ENCODE measurements at places on chromosomes 7 and 10.

DNA sequence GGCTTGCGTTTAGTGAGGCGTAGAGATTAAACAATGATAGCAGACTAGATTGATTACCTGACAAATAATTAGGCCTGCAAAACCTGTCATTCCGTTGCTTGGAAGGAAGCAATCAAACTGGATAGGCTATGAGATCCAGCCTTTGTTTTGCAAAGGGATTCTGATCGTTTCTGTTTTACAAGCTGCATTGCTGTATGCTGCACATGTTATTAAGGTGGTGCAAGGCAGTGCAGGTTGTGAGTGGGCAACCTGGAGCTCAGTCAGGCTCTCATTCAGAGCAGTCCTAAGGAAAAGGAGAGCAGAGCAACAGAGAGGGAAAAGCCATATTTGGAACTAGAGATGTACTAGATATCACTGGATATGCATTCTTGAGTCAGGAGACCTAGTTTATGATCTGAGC is 6.9 kb upstream of the NOBOX start:
- DNase-seq: no peak

DNA sequence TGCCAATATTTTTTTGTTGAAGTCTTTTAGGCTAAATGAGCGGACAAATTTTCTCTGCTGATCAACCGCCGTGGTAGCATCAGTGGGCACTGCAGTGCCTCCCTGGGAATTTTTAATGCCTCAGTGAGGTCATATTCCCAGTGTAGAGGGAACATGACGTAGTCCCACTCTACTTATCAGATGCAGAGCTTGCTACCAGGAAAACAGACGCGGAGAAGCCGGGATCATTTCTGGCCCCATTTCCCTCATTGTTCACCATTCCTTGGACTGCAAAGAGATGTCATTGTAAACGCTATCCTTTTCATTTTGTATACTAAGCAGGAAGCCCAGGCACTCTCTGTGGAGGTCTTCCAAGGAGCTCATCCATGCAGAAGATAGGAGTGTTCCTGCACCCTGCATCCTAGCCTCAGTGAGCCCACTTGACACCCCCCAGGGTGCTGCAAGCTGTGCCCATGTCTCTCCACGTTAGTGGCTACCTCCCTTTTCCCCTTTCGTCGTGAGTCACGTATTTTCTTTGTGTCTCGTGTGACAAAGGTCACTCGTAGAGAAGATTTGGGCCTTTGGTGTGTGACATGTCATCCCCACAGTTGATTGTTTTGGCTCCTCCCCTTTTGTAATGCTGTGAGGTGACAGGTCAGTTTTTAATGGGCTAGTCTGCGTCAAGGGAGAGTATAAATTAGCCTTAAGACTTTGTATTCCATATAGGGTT is 145.5 kb downstream of the TCF7L2 start:
- DNase-seq: no peak

GRCh38 chr7:12244694-12245093 is 33.6 kb downstream of the TMEM106B start:
- no peak for DNase-seq

- no peak for DNase-seq
Measured at GRCh38 chr7:14761510-14762296, 140.8 kb downstream of the DGKB start.

- DNase-seq: no peak
Measured at GRCh38 chr10:127161482-127161881, 34.9 kb downstream of the INSYN2A start.

- DNase-seq: no peak
Measured at GRCh38 chr7:26891400-26892350, 27.3 kb upstream of the SKAP2 start.

- DNase-seq: no peak
Measured at GRCh38 chr10:26361351-26361750, 76.8 kb upstream of the APBB1IP start.

DNA sequence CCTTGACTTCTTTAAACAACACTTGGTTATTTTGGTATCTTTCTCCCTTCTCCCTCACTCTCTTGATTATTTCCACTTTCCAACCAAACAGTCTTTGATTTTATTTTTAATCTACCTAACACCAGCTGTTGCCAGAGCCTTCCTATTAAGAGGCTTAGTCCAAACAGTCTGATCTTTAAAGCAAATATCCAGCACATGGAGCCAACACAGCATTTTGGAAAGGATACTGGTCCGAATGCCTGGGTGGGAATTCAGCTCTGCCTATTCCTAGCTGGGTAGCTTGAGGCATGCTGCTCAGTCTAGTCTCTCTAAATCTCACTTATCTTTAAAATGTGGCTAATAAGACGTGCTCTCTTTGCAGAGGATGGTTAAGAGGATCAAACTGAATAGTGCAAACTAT is 129.3 kb downstream of the NRCAM start:
- DNase-seq: no peak

DNA sequence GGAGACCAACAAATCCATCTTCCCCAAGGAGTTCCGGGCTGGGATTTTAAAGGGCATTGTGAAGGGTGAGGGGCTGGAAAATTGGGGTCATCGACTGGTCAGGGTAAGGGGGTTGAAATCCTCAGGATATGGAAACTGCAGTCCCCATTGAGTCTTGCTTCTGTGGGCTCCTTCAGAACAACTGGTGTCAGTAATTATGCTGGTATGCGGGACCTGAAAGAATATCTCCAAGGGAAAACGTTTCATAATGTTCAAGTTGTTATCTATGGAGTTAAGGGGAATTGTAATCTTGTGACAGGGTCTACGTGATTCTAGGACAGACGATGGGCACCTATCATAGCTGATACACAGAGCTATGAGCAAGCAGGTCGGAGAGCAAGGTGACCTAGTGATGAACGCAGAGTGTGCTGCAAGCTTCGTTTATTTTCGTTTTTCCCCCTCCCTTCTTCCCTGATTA is 494 bp upstream of the RHBDD2 start:
- no peak for DNase-seq

- peak; percentile 59 for DNase-seq
Measured at GRCh38 chr7:1065585-1066241, 21.4 kb downstream of the GPR146 start.

DNA sequence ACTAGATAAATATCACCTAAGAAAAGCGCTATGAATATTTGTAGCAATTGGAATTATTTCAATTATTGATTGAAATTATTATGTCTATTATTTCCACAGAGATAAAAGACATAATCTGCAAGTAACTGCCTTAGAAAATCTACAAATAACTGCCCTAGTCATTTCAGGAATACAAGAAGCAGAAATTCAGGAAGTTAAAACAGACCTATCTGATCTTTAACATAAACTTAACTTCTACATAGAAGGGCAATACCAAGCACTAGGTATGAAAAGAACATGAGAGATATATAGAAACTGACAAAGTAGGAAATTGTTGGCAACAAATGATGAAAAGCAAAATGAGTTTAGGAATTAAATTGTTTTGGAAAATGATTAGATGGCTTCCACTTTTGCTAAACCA is 31.8 kb upstream of the AKR1B10 start:
- DNase-seq: no peak

DNA sequence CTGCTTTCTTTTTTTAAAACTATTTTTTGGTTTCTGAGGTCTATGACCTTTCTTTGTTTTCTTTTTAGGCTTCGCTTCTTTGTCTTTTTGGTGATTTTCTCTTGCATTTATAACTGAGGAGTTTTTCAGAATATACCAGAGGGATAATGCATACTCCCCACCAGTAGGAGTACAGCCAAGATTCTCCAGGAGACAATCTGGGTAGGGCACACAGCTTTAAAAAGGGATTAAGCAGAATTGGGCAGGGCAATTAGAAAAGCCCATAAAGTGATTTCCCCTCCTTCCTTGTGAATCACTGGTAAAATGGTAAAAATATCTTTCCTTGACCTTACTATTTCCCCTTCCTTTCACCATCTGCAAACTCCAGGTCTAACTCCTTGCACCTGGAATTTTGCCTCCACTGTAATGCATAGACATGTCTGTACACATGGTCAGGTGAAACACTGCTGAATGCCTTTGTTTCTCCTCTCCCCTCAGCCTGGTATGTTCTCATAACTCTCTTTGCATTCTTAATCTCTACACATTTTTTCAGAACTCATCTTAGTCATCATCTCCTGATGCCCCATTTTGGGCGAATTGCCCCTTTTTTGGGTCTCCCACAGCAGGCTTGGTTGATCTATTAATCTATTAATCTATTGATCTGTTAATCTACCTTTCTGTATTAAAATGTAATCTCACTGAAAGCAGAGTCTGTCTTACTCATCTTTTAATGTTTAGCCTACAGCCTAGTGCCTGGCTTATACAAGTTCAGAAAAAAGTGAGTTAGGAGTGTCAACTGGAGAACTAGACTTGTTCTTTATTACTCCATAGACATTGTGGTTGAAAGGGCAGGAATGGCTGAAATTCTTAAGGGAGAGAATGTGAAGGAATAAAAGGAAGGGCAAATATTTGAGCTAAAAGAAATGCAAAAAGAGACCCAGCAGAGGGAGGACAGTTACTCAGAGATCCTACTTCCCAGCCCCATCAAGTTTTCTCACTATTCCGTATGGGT is 64.6 kb downstream of the MDFIC start:
- no peak for DNase-seq

DNA sequence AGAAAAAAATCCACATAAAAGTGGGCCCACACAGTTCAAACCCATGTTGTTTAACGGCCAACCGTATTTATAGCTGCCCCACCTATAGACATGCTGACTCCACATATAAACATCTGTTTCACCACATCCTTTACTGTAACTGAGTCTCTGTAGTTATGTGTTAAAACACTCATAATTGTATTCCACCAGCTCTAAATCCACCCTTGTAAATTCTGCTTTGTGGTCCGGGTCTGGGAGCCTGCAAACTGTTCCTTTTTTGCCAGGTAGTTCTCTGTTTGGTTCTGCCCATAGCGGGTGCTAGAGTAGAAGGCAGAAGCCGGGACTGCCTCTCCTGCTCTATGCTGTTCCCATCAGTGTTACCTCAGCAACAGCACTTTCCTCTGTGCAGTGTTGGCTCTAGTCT is 20.2 kb upstream of the FHIP2A start:
- no peak for DNase-seq
